Forelimb muscle (tissue), 1 donor: ENCODE measurements at places on chromosomes 1 and 21. TPM values are rescaled to one million over a fixed set of nuclear protein-coding genes. Genes with fewer than 3 reads are reported as not detected.

Gene NBPF4
- not detected for polyA plus RNA-seq

Gene COQ8A
- polyA plus RNA-seq: 78.1 TPM

Gene PAPPA2
- 0.39 TPM for polyA plus RNA-seq

Gene ROR1
- 8.8 TPM for polyA plus RNA-seq

Gene ERVH48-1
- polyA plus RNA-seq: 1.2 TPM

Gene SHISAL2A
- polyA plus RNA-seq: 3.9 TPM

Gene PEF1
- polyA plus RNA-seq: 37.2 TPM

Gene HCN3
- polyA plus RNA-seq: 4.3 TPM

Gene SERPINC1
- polyA plus RNA-seq: 0.16 TPM

Gene LCE2B
- polyA plus RNA-seq: not detected

GRCh38 chr1:43344267-43344850 is 6.7 kb downstream of the MPL start:
- no peak for DNase-seq

DNA sequence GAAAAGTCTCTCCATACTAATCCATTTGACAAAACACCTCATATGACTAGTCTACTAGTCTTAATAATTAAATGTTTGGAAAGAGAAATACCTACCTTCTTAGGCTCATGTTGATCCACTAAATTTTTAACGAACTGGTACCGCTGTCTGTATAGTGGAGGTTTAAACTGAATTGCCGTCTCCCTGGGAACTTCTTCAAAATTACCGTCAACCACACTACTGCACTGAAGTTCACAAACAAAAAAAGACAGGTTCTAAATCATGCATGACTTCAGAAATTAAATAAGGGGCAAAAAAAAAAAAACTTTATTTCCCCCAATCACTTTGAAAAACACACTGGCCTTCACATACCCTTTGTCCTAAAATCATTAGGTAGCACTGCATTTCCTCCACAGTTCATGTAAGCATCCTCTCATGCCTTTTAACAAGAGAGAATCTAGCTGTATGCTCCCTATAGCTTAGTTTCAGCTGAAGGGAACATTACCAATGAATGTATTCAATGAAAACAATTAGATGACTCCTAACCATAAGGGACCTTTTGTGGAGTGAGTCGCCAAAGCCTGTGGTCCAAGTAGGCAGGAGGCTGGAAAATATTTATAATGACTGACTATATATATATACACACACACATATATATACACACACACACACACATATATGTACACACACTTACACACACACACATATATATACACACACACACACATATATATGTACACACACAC is 3.4 kb downstream of the HENMT1 start:
- no peak for DNase-seq

GRCh38 chr1:243269461-243269801 is 13.6 kb downstream of the SDCCAG8 start:
- DNase-seq: no peak

GRCh38 chr1:72942008-72942407 is 659.7 kb upstream of the NEGR1 start:
- DNase-seq: peak; percentile 25

- DNase-seq: no peak
These were observed 72.6 kb upstream of the IPO9 start for GRCh38 chr1:201756406-201756805.

GRCh38 chr1:172484252-172484651 is 40.4 kb upstream of the PIGC start:
- no peak for DNase-seq

GRCh38 chr1:11645270-11645669 is 9.0 kb downstream of the FBXO2 start:
- no peak for DNase-seq

DNA sequence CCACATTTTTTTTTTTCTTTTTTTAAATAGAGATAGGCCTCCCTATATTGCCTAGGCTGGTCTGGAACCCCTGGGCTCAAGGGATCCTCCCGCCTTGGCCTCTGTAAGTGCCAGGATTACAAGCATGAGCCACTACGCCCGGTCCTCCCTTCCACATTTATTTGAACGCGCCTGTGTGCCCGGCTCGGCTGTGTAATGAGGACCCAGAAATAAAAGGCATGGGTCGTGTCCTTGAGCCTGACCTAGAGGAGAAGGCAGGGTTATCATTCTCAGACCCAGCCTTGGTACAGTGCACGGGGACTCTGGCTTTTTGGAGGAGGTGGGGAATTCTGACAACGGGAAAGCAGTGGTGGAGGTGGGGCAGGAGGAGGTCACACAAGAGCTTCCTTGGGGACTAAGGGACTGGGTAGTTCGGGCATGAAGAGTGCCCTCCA is 841 bp downstream of the CENPF start:
- no peak for DNase-seq

DNA sequence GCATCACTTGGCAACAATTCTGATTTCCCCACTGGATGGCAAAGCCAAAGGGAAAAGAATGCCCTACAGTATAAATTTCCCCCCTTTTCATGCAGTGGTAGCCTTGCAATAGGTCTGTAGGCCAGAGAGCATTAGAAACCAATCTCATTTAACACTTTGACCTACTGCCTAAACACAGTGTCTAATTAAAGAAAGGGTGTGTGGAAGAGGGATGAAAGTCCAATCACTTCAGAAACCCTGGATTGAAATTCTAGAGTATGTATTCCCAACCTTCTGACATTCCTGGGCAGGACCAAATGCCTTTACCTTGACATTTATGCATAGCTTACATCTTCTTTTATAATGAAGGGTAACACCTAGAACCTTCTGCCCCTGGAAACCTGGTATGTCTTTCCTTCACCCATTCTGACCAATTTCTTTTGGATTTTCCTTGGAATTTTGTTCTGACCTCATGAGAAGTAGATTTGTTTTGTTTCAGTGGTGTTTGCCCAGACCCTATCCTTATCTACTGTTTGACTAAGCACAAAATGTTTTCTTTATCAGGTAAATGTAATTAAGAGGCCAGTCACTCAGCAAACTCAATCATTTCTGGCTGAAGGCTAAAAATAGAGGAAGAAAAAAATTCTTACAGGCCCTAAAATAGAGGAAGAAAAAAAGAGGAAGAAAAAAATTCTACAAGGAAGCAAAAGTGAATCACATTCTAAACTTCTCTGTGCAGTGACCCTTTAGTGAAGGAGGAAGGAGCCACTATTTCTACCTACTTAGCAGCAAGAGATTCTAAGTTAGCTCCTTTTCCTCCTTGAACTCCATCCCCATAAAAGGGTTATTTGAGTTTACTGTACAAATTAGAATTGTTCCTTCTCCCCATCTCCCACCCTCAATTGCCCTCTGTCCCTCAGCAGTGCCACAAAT is 129.5 kb upstream of the DSCAM start:
- no peak for DNase-seq

GRCh38 chr1:60156371-60156770 is 82.8 kb upstream of the C1orf87 start:
- DNase-seq: no peak

- DNase-seq: no peak
These were observed 8.0 kb downstream of the HIPK1 start for GRCh38 chr1:113937146-113937545.

- DNase-seq: no peak
These were observed 2.6 kb downstream of the TNFRSF18 start for GRCh38 chr1:1203561-1204424.

GRCh38 chr1:225253784-225254183 is 174.1 kb downstream of the LBR start:
- DNase-seq: no peak

- no peak for DNase-seq
These were observed 69.3 kb downstream of the RERE start for GRCh38 chr1:8747879-8748825.

GRCh38 chr1:174433451-174433850 is 14.3 kb upstream of the GPR52 start:
- DNase-seq: no peak

GRCh38 chr21:34593954-34594531 is 20.9 kb downstream of the RCAN1 start:
- no peak for DNase-seq

- no peak for DNase-seq
These were observed 128.0 kb downstream of the TGFBR3 start for GRCh38 chr1:91757763-91758460.

- no peak for DNase-seq
These were observed 94.3 kb downstream of the VAV3 start for GRCh38 chr1:107870696-107871095.

DNA sequence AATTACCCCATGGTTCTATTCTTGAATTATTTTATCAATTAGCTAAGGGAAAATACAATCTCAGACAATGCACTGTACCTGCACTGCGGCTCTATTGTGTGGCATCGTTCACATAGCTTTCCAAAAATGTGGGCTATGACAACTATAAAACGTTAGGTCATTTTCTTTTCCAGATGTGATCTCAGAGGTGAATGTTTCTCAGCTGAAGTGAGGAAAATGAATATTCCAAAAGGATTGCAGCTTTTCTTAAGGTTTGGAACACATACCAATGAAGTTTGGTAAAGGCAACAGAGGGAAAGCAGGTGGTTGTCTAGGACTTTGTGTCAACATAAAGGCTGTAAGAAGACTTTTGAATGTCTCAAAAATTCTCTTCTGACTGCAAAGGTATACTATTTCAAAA is 105.5 kb downstream of the NRIP1 start:
- no peak for DNase-seq

DNA sequence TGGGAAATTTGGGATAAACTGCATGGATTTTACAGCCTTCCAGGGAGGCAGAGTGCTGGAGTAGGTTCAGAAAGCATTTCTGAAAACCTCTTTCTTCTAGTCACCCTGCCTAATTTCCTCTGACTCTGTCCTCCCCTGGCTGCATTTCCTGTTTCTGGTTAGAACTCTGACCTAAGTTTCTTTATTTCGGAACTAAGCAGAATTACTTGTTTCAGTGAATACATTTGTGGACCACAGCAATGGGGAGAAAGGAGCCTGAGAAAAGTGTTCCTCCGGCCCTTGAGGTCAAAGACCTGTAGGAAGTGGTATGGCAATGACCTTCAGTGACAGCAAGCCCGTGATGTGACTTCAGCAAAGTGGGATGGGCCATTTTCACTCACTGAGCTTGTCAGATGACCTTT is 173.4 kb upstream of the RUNX1 start:
- no peak for DNase-seq

DNA sequence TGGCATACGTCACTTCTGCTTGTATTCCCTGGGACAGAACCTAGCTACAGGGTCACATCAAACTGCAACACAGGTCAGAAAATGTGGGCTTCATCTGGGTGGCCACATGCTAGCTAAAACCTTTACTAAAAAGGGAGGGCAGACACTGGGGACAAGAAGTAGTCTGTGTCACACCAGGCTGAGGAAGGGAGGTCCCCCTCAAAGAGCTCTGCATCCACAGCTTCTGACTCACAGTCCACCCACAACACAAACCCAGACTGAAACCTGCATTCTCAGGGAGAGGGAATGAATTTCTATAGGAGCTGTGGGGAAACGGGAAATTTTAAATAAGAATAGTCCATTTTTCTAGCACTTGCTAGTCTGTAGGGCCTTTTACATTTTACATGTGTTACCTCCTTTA is 16.2 kb downstream of the OLIG2 start:
- DNase-seq: no peak

GRCh38 chr1:26728645-26729044 is 32.8 kb downstream of the ARID1A start:
- DNase-seq: no peak

GRCh38 chr1:25566730-25567341 is 23.4 kb downstream of the LDLRAP1 start:
- DNase-seq: no peak

DNA sequence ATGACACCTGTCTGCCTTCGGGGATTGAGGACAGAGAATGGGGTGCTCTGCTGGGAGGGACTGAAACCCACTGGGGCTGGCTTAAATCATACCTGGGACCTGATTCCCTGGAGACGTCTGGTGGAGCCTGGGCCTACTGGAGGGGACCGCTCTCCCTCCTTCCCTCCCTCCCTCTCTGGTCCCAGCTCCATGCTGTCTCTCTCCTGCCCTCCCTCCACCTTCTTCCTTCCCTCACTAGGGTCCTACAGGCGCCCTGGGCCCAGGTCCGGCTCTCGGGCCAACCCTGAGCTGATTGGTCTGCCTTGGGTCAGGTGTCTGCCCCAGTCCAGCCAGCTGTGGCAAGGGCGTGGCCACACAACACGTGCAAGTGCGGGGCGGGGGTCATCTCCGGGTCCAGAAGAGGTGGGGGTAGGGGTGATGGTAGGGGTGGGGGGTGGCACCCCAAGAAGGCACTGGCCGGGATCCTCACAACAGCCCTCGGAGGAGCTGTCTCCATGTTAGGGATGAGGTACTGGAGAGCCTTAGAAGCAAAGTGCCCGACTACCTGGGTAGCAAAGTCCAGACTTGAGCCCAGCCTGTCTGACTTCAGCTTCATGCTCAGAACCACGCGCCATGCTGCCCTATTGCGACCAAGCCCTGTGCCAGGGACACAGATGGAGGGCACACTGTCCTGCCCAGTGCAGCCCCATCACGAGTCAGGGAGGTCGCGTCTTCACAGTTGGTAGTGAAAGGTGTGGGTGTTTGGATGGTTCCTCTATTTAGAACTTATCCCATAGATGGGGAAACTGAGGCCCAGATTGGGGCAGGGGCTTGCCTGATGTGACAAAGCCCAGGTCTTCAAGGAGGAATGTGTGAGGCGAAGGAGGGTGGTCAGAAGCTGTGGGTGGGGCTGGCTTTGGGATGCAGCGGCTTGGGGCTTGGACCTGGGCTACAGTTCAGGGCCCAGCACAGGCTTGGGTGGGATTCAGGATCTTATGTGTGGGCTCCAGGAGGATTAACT is 574.1 kb downstream of the PTPRU start:
- no peak for DNase-seq

DNA sequence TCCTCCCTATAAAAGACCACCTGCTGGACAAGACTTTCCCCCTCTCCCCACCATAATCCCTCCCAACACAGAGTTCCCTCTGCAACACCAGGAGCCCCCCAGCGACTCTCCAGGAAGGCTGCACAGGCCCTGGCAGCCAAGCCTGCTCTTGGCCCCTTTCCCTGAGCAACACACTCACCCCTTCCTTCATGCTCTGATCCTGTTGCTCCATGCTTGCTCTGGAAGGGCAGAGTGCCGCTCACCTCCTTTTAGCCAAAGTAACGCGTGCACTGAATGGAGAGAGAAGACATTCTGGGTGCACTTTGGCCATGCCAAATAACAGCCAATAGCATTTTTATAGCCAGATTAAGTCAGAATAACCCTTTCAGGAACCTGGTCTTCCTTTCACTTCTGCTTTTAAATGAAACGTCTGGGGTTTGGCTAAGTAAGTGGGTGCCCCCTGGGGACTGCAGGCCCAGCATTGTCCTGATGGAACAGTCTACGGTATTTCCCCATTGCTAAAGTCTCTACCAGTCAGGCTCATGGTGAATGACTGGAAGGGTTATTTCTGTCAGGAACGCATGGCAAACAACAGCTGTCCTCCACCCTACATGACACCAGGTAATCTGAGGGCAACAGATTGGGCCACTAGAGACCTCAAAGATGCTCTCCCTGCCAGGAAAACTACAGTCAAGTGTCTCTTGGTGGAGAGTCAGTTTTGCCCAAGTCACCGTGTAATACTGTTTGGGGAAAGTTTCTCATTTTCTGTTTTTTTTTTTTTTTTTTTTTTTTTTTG is at the start of gene SLC2A5:
SLC2A5 (minus strand) TSS at position 310 of the 775 bp plus-strand sequence; CDS start at position 211, 99 bp downstream.
- no peak for DNase-seq
